ENCODE measurements at places on chromosomes 5 and 9.

DNA sequence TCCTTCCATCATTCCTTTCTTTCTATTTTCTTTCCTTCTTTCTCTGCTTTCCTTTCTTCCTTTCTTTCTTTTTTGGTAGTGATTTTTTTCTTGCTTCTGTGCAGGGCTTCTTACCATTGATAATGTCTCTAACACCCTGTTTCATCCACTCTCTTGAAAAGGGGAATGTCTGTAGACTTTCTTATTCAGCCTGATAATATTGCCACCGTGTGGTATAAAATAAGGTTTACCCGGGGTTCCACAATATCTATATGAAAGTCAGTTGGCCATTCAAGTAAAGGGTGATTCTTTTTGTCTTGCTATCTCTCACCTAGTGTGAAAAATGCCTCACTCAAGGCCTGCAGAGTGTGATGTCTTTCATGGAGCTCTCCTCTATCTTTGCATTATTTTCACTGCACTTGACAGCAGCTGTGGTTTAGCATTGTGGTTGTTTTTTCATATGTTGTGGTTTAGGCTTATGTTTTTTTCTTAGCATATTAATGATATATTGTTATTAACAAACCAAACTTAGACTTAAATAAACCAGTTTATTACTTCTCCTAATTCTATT, 153.9 kb downstream of the CSNK1G3 start:
- no peak for DNase-seq

GRCh38 chr5:149143470-149143869, 2.2 kb downstream of the ABLIM3 start:
- no peak for DNase-seq

DNA sequence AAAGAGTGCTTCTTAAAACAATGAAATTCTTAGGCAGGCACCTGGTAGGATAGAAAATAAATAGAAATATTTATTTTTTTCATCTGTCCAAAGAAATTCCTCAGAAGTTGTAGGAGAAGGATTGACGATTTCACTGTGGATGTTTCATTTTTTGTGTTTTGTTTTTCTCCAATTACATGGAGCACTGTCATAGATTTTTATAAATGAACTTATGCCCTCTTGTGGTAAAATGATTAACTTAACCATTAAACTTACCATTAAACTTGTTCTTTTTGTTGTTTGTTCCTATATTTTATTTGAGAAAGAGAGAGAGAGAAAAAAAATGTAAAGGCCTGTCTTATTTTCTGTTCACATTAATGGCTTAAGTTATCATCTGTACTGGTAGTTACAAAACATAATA, 339.2 kb downstream of the PRR16 start:
- DNase-seq: no peak

DNA sequence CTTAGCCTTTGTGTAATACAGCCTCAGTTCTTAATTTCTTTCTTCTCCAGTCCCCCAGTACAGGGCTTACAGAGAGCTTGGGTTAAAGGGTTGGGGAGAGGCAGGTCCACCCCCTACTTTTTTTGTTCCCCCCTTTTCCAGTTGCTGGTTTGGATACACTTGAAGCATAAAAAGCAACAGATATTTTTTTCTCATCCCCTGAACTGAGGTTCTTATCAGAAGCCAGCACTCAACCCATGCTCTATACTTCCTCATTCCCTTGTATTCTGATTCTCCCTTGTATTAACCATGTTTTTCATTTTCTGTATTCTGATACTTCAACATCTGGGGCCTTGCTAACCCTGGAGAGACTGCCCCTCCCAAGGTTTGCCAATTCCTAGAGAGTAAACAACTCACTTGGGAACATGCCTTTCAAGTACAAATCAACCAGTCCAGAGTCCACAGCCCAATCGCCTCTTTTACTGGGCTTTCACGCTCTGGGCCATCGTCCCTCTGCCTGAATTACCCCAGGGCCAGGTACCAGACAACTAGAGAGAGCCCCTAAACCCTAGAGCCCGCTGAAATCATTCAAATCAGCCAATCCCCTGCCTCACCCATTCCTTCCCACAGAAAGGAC, 333.4 kb upstream of the PUM3 start:
- no peak for DNase-seq

GRCh38 chr5:54234304-54234933, 76.0 kb downstream of the ARL15 start:
- DNase-seq: no peak

- peak; percentile 13 for DNase-seq
Observed at GRCh38 chr9:75027187-75028107, 646 bp downstream of the CARNMT1 start.

DNA sequence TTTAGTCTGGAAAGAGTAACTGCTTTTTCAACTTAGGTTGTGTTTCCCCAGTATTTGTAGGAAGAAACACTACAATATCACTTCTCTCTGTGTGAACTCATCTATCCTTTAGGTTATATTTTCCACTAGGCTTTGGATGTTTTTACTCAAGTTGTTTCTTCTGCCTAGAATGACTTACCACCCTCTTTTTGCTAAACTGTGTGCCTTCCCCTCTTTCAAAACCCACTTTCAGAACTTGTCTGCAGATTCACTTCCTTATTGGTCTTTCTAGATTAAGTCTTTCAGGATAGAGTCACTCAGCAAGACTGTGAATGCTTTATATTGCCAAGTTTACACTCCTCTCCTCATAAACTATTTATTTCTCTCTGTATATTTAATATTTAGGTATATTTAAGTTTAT, 14.2 kb upstream of the CAST start:
- no peak for DNase-seq

DNA sequence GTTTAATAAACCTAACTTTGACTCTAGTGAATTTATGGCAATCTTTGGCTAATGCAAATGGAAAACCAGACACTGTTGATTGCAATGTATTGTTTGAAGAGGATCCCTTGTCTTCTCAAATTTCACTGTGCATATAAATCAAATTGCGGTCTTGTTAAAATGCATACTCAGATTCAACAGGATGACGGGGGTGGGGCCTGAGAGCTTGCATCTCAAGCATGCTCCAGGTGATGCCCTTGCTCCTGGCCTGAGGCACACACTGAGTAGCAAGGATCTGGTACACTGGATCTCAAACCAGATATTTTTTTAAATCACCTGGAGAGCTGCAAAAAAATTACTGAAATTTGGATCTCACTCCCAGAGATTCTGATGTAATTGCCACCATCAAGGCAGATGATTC, 463.7 kb downstream of the DNAH5 start:
- no peak for DNase-seq

GRCh38 chr5:148268566-148268965, at the start of gene SPINK13:
Gene SPINK13 (plus strand): TSS chr5:148268794. CDS start chr5:148270073, 1,279 bp downstream.
- no peak for DNase-seq

- DNase-seq: no peak
Observed at GRCh38 chr5:18607570-18607969, 973.3 kb downstream of the TAF11L14 start.

- no peak for DNase-seq
Observed at GRCh38 chr5:154199263-154199662, 8.7 kb downstream of the GALNT10 start.

DNA sequence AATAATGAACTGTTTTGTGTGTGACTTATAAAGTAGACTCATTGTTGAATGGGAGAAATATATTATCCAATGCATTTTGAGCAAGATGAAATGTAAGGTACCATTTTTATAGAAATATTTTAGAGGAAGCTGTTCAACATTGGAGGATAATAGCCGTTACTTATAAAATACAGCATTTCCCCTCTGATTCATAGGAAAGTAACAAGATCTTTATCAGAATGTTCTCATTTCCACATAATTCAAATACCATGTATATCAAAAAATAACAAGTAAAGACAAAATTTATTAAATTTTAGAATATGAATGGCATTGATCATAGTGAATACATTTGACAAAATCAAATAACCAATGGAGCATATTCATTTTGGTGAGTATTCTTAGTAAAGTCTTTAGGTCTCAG, 346.7 kb upstream of the PTGER4 start:
- no peak for DNase-seq

- no peak for DNase-seq
Observed at GRCh38 chr9:72902268-72902667, 50.6 kb downstream of the ALDH1A1 start.

DNA sequence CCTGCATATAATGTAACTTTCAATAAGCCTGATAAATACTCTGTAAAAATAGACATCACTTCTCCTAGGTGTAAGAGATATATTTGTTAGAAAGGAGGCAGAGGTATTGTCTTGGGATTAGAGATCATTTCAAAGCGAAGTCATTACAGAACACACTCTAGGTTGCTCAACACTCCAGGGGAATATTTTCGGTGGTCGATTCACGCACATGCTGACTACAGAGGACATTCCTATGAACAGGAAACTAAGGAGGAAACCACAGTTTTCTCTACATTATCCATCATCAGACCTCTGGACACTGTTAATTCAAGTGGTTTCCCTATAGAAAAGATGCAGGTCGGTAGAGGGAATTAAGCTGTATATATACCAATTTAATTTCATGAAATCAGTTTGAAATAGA, 370.0 kb downstream of the NDUFS4 start:
- DNase-seq: no peak

DNA sequence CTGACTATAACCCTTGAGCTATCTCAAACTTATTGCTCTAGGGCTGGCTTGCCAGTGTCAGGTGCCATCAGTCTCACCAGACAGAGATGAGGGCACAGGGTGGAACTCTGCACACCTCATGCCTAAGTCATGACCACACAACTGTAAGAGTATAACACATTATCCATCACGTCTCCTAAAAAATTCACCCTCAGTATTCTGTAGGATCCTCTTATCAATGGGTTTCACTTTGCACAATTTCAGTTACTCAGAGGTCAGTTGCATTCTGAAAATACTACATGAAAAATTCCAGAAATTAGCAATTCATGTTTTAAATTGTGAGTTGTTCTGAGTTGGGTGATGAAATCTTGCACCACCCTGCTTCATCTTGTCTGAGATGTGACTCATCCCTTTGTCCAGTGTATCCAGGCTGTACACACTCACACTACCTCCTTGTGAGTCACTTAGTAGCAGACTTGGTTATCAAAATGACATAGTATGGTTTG, 690.9 kb upstream of the CDH18 start:
- DNase-seq: no peak

GRCh38 chr5:43590700-43591099, 12.3 kb upstream of the NNT start:
- no peak for DNase-seq

DNA sequence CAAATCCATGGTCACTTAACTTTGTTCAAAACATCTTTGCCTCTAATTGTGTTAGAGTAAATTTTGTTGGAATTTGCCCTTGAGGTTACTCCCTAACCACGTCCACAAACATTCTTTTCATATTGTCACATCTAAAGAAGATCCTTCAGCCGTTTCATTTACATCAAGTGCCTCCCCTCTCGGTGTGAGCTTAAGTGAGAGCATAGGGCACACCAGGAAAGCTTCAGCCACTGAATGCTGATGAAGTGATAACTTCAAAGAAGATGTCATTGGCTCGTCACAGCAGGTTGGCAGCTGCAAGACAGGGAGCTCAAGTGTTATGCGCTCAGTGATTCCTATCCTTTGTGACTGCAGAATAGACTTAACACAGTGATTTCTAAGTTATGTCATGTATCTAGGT, 49.6 kb upstream of the ADAMTS19 start:
- DNase-seq: no peak

- DNase-seq: no peak
Observed at GRCh38 chr9:119197893-119198607, 171.2 kb downstream of the BRINP1 start.

DNA sequence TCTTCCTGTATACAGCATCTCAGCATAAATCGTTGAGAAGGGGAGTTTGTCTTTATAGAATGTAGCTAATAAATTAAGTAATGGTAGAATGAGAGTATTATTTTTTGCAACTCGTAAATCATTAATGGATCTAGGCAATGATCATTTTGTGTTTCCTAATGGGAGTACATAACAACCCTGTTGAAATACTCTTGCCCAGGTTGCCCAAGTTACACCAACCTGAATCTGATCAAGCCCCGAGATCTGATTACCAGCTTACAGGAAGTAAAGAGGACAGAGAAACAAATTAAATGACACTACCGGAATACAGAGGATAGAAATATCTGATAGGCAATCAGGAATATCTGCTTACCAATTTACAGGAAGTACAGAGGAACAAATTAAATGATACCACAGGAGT, 107.3 kb downstream of the AOPEP start:
- DNase-seq: no peak

DNA sequence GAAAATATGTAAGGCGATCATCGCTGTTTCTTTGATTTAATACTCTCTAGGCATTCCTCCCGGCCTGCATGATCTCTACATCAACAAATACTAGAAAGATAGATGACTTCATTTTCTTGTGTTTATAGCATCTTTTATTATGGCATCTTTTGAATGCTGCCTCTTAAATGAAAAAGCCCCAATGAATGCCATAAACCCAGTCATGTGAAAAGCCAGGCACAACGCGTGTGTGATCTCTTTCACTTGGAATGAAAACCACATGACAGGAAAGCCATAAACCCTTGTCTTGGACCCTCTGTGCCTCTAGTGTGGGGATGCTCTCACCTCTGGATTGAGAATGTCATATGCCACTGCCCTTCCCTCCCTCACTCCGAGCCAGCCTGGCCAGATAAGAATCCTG, 476.2 kb downstream of the SEMA5A start:
- DNase-seq: no peak

DNA sequence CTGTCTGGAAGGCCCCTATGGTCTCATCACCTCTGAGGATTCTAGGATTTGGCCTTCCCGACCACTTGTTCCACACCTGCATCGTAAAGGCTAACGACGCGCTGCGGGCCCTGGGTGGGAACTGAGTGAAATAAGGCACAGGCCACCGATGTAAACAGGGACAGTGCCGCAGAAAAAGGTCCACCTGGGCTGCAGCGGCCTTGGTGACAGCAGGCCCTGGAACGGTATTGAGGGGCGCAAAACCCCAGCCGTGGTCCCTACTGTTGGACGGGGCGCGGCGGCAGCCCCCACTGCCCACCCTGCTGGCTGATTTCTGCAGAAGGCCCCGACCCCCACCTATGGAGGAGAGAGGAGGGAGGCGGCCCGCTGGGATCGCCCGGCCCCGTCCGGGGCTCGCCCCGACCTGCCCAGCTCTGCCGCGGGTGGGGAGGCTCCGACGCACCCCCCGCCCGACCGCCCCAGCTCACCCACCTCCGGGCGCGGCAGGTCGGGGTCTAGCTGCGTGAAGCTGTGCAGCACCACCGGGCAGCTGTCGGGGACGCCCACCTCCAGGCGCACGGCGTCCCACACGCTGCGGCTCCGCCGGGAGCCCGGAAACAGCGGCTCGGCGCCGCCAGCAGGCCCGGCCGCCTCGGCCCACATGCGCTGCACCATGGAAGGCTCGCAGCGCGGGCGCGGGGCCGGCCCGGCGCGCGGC, 391 bp downstream of the RALGDS start:
- DNase-seq: no peak

- DNase-seq: no peak
Observed at GRCh38 chr9:101572316-101572715, 22.5 kb downstream of the PPP3R2 start.
